NCI-H2081 treated with DMSO at 0.1 percent for 48 hours (cell line): ENCODE measurements at places on chromosomes 12 and 14.

GRCh38 chr14:26841326-26841725 lies 243.5 kb upstream of the NOVA1 start:
- no peak for DNase-seq

GRCh38 chr14:30464481-30464880 lies 94.5 kb upstream of the G2E3 start:
- no peak for DNase-seq

DNA sequence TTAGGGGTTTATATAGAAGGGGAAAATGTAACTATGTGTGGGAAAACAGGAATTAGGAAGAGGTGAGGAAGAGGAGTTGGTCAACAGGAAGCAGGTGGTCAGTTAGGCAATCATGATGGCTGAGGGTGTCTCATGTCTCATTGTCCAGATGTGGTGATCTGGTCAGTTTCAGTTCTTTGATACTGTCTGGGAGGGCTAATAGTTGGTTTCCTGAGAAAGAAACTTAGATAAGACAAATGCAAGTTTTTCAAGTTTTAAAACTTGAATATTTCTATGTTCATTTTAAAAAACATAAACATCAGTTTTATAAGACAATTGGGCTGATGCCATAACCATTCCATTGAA lies 1121.8 kb upstream of the USP15 start:
- DNase-seq: no peak

- no peak for DNase-seq
Observed at GRCh38 chr14:79404874-79405511, 806.3 kb downstream of the DIO2 start.

DNA sequence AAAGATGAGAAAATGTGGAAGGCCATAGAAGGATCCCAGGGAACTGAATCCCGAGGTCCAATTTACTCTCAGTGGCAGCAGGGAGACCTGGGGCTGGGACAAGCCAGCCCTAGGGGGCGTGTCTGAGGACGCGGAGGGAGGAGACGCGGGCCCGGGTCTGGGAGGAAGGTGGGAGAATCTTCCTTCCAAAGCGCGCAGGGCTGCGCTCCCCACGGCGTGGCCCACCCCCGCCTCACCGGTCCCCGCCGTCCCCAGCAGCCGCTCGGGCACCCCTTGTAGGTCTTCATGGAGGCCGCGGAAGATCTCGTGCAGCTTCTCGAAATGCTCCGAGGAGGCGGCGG lies 323 bp downstream of the VTI1B start:
- DNase-seq: no peak

DNA sequence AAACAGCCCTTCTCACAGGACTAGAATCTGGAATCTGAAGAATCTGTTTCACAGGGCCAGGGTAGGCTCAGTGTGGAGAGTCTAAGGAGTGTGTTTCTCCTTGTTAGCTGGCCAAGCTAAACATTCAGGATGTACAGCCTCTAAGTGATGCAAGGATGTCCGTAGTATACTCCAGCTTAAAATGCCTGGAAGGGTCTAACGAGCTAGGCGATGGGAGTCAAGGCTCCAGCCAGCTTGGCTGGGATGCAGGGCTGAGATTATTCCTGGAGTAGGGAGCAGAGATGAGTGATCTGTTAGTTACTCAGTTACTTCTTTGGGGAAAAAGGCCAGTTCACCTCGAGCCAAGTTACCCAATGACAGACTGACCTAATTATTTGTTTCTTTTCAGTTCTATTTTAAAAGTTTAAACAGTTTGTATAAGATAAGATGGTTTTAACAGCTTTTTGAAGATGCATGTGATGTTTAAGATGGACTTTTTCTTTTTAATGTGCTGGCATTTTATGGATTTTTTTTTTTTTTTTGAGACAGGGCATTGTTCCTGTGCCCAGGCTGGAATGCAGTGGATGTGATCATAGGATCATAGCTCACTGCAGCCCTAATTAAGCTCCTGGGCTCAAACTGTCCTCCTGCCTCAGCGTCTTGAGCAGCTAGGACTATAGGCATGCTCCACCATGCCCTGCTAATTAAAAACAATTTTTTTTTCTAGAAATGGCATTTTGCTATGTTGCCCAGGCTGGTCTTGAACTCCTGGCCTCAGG lies 41.1 kb downstream of the SYNE2 start:
- no peak for DNase-seq

GRCh38 chr12:63319386-63319785 lies 168.4 kb upstream of the AVPR1A start:
- no peak for DNase-seq

- DNase-seq: no peak
Observed at GRCh38 chr12:19946550-19946949, 421.8 kb upstream of the PDE3A start.

GRCh38 chr12:78560633-78561032 lies 303.9 kb upstream of the SYT1 start:
- DNase-seq: no peak

GRCh38 chr14:64440494-64440893 lies 24.8 kb upstream of the AKAP5 start:
- no peak for DNase-seq

DNA sequence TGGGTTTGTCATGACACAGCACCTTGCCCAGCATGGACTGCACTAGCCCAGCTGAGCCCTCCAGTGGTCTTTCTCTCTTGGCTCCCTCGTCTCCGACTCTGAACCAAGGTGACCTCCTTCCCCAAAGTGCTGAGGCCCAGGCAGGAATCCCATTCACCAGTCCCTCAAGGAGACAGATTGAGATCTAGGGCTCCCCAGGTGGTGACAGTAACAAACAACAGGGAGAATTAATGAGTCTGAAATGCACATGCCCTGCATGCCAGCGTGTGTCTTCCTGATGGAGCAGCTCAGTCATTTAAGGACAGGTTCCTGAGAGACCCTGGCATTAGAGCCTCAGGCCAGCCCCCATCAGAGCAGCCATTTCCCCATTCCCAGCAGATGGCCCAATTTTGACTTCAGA lies 51.4 kb upstream of the OAS1 start:
- no peak for DNase-seq

DNA sequence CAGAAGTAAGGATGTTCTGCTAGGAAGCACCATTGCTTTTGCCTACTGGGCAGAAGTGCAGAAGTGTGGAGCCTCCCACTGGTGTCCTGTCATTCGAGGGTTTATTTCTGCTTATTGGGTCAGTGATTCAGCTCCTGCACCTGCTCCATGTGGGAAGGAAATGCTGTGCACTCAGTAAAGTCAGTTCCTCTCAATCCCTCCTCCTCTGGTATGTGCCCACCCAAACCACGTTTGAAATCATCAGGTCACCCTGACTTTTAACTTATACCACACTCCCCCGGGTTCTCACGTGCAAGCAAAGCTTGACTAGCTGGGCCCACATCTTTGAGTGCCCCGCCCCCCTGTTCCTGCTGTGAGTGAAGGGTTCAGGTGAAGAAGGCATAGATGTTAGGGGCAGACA lies 223.7 kb downstream of the CHST11 start:
- DNase-seq: no peak

- no peak for DNase-seq
Observed at GRCh38 chr12:94039914-94040313, 108.5 kb upstream of the PLXNC1 start.

- no peak for DNase-seq
Observed at GRCh38 chr12:10941916-10942607, 3.0 kb upstream of the TAS2R14 start.

DNA sequence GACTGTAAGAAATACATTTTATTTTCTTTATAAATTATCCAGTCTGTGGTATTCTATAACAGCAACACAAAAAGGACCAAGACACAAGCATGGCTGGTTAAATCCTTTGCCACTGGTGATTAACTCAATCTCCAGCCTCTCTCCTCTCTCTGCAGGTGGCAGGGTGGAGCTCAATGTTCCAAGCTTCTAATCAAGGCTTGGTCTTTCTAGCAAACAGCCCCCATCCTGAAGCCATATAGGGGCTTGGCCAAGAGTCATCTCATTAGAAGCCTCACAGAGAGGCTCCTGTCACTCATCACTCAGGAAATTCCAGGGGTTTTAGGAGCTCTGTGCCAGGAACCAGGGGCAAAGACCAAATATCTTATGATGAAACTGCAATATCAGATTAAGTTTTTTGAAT lies 12.0 kb downstream of the C12orf75 start:
- DNase-seq: peak; percentile 38

GRCh38 chr14:72457641-72458040 lies 436.3 kb downstream of the DPF3 start:
- DNase-seq: no peak

- DNase-seq: no peak
Observed at GRCh38 chr12:48184549-48184922, 1.1 kb downstream of the CCDC184 start.

GRCh38 chr12:118189741-118190191 lies 53.8 kb downstream of the PEBP1 start:
- no peak for DNase-seq

GRCh38 chr12:40215982-40216381 lies 8.8 kb upstream of the LRRK2 start:
- DNase-seq: no peak

- DNase-seq: no peak
Observed at GRCh38 chr12:4734625-4735340, 14.6 kb downstream of the GALNT8 start.

GRCh38 chr12:45518291-45519235 lies 210.9 kb upstream of the ARID2 start:
- DNase-seq: no peak

DNA sequence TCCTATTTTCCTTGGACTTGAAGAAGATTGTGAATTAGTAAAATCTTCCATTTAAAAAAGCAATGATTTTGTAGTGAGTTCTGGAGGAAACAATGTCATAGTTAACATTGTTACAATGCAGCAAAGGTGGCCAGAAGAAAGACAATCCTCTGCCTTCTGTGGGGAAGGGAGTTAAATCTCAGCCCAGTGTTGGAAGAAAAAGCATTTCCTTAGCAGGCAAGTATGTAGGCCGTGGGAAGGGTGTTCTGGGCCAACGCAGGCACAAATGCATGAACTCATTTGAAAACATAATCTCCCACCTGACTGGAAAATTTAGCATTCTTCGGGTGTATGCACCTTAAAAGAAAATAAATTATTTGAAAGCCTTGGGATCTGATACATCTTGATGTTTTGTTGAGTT lies 258.6 kb downstream of the ADAMTS20 start:
- no peak for DNase-seq

- DNase-seq: no peak
Observed at GRCh38 chr12:44287545-44287944, 451.7 kb downstream of the TMEM117 start.

DNA sequence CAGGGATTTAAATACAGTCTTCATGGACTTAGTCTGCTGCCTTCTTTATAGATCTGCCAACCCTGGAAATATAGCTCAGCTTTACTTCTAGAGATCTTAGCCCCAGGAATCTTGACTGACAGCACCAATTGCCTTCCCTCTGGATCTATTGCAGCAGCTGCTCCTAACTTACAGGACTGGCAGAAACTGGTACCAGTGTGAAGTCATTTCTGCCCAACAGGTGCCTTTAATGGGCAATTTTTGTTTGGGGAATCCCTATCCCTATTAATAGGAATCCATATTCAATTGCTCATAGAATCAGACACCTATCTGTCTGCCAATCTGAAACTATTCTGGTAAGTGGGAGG lies 27.2 kb downstream of the SPX start:
- no peak for DNase-seq

- DNase-seq: no peak
Observed at GRCh38 chr12:63305901-63306875, 155.2 kb upstream of the AVPR1A start.

GRCh38 chr14:68684466-68685418 lies 108.1 kb downstream of the ZFP36L1 start:
- DNase-seq: no peak

- no peak for DNase-seq
Observed at GRCh38 chr12:110689281-110690126, 589 bp upstream of the HVCN1 start.

- DNase-seq: no peak
Observed at GRCh38 chr12:56216461-56216860, 5.3 kb downstream of the RNF41 start.

- DNase-seq: no peak
Observed at GRCh38 chr12:124030008-124030407, 57.0 kb downstream of the ZNF664 start.

DNA sequence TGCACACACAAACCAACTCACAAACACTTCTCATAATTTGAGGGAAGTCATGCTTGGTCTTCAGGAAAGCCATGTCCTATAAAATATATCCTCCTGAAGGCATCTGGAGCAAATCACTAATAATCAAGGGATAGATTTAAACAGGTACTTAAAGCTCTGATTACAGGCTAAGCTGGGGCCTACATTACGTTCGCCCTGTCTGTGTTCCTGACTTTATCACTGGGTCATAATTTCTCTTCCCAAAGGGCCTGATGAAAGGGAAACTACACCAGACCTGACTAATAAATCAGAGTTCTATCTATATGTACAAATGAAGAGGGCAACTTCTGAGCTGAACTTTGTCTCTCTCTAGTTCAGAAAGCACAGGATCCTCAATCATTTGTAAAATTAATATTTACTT lies 43.9 kb upstream of the RASSF8 start:
- DNase-seq: no peak

DNA sequence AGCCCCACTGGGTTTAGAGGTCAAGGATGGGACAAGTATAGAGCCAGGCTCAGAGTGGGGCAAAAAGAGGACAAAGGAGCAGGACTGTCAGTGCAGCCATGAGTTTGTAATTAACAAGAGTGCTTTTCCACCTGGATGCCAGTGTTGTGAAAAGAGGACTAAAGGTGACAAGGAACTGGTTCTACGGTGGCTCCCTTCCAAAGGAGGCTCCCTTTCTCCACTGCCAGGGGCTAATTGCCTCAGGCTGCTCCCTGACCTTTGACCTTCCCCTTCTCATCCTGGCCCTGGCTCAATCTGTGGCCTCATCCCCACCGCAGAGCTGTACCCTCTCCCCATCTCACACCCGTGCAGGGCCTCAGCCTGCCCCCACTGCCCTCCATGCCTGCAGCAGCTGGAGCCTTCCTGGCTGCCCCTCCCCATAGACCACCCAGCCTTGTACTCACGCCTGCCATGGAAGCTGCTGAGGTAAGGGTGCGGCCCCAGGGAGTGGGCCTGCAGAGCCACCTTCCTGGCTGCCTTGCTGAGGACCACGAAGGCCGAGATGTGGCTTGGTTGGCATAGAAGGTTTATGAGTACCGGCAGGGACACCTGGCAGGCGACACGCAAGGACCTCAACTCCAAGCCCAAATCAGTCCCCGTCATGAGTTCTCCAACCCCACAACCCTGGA lies 24.8 kb upstream of the FKBP4 start:
- DNase-seq: no peak

DNA sequence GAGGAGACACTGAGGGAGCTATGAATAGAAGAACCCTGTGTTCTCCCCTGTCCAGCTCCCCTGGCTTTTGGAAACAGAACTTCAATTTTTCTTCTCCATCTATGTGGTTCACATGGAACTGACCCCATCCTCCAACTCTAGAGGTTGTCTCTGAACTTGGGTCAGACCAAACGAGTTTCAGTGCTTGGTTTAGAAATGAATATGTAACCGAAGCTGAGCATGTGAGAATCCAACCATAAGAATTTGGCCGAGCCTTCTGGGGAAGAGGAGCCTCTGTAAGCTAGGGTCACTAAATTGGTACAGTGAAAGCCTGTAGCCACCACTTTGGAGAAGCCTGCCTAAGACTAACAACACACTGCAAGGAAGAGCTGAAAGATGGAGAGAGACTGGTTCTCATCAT lies 464.4 kb downstream of the ZFP36L1 start:
- DNase-seq: no peak
